Activated CD4-positive, CD25-positive, alpha-beta regulatory T cell treated with anti-CD3 and anti-CD28 coated beads, Interleukin-2, amount 50 U/mL, for 16 hours (primary cell): ENCODE measurements at places on chromosomes 7 and 10.

DNA sequence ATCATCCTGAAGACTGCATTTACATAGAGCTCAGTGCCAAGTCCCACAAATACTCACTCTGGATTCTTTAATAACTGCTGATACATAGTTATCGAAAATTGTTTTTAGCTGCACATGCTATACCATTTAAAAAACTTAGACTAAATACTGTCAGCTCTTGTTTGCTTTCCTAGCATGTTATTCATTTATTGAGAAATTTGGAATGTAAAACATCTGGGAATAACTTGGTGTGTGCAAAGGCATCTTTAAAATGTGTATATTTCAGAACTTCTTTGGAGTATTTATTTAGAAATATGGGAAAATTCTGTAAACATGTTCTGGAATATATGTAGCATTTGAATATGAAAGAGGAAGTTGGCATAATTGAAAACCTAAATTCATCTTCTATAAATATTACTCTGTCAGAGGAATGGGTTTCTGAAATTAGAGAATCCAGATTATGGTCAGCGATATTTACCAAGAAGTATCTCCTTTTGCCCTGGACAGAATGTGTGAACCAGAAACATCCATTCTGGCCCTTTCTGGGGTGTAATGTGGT lies 119.7 kb downstream of the ARID5B start:
- DNase-seq, result no peak

DNA sequence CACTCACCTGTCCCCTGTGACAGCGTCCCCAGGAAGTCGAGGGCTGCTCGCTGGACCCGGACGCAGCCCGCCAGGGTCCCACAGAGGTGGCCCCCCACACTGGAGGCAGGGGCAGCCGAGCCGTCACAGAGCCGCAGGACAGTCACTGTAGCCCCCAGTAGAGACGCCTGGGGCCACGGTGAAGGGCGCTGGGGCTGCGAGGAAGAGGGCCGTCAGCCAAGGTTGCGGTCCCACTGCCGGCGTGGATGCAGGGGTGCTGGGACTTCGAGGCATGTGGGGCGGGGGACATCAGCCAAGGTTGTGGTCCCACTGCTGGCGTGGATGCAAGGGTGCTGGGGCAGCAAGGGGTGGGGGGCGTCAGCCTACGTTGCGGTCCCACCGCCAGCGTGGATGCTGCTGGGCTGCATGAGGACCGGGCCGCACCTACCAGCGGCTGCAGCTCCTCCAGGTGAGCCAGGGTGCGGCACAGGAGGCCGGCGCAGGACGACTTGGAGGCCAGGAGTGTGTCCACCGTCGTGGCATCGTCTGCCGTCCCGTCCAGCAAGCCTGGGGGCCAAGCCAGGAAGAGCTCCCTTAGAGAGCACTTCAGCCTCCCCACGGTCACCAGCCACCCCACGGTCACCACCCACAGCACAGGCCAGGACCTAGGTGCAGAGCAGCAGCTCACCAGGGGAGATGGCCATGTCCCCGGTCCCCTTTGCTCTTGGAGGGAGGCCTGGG lies 13.9 kb downstream of the BRAT1 start:
- DNase-seq, result no peak

DNA sequence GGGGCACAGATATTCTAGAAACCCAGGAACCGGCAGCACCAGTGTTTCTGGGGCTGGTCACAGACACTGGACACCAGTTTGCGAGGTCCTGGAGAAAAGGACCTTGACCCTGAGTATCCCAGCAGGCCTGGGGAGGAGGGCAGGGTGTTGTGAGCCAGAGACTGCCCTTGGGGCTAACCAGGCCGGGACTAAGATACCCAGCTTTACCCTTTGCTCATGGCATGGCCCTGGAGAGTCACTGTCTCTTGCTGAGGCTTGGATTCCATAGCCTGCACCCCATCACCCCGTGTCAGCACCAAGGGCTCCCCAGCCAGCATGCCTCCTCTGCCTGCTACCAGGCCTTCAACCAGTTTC lies 124.4 kb downstream of the COL26A1 start:
- no peak for DNase-seq

GRCh38 chr7:112940314-112940732 lies 146.3 kb downstream of the GPR85 start:
- DNase-seq, result no peak

DNA sequence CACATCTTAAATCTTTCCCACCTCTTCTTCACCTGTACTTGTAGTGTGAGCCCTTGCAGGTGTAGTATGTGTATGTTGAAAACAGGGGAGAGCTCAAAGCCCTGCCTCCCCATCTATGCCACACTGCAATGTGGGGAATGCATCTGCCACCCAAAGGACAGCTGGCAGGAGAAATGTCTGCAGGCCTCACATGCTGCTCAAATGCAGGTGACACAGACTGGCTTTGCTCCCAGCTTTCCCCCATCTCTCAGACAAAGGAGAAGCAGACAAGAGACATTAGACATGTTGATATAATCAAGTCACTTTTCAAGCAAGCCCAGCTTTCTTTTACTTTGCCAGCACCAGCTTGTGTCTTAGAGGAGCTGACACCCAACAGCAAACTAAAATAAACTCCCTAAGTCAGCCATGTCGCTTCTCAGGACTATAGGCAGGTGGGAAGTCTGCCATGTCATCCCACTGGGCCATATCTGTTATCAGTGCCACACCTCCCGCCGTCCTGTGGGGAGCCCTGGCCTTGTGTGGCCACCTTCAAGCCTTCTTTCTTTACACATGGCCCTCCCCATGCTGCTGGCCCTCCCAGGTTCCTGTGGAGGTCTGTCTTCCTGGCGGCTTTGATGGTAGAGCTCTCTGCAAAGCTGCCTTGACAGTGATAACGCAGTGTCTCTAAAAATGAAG lies 102.1 kb downstream of the CXCL12 start:
- DNase-seq, result no peak

- no peak for DNase-seq
Observed at GRCh38 chr10:69904533-69904932, 102.8 kb downstream of the COL13A1 start.

- DNase-seq, result no peak
Observed at GRCh38 chr7:18003286-18003994, 24.2 kb downstream of the PRPS1L1 start.

- no peak for DNase-seq
Observed at GRCh38 chr7:135991906-135992305, 14.7 kb upstream of the MTPN start.

DNA sequence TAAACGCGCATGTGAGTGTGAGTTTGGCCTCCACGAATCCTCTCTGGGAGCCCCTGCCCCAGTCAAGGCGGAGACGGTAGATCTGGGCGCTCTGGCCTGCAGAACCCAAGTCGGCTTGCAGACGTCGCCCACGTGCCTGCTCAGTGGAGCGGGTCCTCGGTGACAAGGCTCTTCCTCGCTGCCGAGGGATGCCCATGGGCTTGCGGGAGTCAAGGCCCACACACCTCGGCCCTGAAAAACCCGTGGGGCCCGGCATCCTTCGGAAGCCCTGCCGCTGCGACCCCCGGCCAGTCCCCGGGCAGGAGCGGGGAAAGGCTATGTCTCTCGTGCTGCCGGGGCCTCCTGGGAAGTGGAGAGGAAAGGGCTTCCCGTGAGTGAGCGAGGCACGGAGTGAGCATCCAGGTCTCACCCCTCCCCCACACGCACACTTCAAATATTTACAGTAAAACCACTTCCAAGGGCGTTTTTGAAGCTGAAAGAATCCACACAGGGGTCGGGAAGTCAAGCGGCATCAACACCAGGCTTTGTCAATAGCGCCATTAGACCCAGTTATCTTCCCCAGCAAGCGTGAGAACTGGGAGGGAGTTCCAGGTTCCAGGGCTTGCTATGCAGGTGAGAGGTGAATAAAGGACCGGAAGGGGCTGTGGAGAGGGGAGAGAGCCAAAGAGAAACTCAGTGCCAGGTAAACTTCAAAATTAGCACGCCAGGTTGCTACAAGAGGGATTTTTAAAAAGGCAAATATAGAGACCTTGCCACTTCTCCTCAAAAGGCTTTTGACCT lies 1.1 kb upstream of the MNX1 start:
- DNase-seq, result no peak

DNA sequence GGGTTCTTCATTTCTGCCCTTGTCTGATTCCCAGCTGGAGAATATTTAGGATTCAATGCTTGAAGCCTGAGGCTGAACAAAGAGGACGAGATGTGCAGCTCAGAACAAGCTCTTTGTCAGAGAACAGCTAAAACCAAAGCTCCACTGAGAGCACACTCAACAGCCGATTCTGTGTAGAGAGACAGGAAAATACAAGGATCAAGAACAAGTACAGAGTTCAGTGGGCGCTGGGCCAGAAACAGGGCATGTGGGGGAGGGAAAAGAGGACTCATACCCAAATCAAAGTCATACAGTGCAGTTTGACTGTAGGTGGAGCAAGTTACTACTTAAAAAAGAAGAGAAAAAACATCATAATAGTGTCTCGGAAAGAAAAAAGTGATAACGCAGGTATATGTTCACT lies at the start of gene AGMO:
AGMO (minus strand) TSS at position 181 of the 400 bp plus-strand sequence.
- no peak for DNase-seq

- no peak for DNase-seq
Observed at GRCh38 chr7:125136755-125137532, 207.3 kb upstream of the POT1 start.

- no peak for DNase-seq
Observed at GRCh38 chr7:14892961-14893360, 9.6 kb downstream of the DGKB start.

GRCh38 chr7:26534649-26535482 lies 243.2 kb downstream of the SNX10 start:
- DNase-seq, result no peak

GRCh38 chr10:52631648-52632047 lies 140.9 kb downstream of the MBL2 start:
- DNase-seq, result no peak

DNA sequence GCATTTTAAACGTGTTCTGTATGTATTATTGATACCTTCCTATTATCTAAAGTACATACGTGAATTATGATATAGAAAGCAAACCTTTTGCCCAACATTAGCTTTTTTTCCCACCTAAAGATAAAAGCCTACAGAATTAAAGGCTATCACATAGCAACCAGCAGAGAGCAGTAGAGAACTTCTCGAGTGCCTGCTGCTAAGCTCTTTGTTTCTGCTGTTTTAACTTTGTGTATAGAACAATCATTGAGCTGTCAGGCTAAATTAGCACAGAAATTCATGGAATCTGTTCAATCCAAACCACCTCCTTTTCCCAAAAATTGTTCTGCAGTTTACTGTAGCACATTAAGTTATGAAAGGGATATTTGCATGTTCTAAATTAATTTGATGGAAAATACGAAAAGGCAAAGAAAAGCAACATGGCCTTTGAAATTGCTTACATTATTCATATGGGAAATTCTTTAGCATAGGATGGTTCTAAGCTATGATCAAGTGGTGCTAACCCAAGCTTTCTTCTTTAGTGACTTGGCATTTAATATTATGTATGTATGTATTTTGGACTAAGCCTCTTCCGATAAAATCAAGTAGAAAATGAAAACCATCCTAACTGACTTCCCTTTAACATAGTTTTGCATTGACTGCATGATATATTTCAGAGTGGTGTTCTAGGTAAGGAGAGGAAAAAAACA lies 1288.5 kb downstream of the GATA3 start:
- DNase-seq, result no peak

DNA sequence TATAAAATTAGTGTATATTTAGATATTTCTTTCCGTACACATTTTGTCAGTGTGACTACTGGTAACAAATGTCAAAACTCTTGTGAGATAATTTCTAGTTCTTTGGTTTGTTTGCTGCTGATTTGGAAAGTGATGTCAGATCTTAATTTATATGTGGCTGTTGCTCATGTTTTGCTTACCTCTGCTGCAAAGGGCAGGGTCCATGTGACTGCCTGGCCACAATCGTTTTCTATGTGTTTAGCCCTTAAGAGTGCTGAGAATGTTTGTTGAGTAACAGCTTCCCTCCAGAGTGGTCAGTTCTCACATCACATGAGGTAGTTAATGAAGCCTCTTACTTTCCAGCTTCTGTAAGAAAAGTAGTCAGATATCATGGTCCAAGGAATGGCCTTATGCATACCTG lies 4.2 kb downstream of the NRBF2 start:
- no peak for DNase-seq

GRCh38 chr7:111198255-111198654 lies 107.3 kb downstream of the LRRN3 start:
- no peak for DNase-seq

GRCh38 chr10:127833804-127834203 lies 58.9 kb downstream of the CLRN3 start:
- no peak for DNase-seq

DNA sequence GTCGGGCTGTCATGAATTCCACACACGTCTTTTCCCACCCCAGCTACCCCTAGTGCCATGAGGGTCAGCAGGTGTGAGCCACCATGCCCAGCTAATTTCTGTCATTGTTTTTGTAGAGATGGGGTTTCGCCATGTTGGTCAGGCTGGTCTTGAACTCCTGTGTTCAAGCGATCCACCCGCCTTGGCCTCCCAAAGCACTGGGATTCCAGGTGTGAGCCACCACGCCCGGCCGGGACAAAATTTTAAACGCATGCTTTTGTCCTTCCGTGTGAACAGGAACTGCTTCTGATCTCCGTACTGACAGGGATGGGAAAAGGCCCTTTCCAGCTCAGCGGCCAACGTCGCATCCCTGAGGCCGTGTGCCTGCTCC lies 15.6 kb upstream of the ZFAND2A start:
- DNase-seq, result no peak

DNA sequence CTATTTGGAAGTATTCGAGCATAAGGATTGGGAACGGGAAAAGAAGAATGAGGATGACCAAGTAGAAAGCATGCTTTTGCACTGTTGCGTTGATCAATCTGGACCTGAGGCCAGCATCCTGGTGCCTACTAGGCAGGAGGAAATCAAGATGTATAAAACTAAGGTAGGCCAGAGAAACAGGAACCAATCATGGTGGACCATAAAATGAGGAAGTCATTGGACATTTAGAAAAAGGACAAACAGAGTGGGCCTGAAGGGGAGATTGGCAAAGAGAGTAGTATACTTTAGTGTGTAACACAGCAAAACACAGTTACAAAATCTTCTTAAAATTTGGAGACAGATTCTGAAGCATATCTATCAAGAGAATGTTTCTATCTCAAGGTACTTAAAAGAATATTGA lies 171.1 kb upstream of the FZD1 start:
- DNase-seq, result no peak

GRCh38 chr7:111210996-111211395 lies 120.1 kb downstream of the LRRN3 start:
- no peak for DNase-seq

DNA sequence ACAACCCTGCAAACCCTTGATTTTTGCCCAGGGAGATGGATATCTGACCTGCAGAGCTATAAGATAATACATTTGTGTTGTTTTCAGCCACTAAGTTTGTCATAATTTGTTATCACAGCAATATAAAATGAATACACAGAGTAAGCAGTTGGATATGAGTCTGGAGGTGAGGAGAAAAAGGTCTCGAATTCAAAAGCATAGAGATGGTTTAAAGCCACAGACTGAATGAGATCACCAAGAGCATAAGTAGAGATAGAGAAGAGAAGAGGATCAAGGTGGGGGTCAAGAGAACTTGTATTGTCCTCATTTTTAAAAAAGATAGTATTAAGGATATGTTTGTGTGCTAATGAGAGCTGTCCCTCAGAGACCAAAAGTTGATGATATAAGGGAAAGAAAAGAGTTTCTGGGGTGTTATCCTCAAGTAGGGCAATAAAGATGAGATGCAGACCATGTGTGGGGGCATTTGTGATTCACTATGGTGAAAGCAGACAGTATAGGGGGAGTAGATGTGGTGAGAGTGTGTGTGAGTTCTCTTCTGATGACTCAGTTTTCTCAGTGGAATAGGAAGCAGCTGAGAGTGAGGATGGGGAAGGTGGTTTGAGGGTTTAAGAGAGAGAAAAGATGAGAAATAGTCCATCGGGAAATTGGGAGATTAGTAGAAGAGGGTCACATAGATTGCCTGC lies 25.8 kb upstream of the PCGF5 start:
- DNase-seq, result no peak

- DNase-seq, result no peak
Observed at GRCh38 chr7:118575393-118575948, 351.0 kb downstream of the ANKRD7 start.

- DNase-seq, result no peak
Observed at GRCh38 chr10:73043766-73044377, 52.8 kb downstream of the P4HA1 start.
